ENCODE measurements at places on chromosomes 7 and 10.

- DNase-seq, result no peak
These were observed 137.3 kb upstream of the CCDC6 start for GRCh38 chr10:60043561-60044241.

- no peak for DNase-seq
These were observed 116.1 kb downstream of the INPP5A start for GRCh38 chr10:132653721-132654120.

- no peak for DNase-seq
These were observed 114.1 kb downstream of the BMS1 start for GRCh38 chr10:42896735-42897134.

DNA sequence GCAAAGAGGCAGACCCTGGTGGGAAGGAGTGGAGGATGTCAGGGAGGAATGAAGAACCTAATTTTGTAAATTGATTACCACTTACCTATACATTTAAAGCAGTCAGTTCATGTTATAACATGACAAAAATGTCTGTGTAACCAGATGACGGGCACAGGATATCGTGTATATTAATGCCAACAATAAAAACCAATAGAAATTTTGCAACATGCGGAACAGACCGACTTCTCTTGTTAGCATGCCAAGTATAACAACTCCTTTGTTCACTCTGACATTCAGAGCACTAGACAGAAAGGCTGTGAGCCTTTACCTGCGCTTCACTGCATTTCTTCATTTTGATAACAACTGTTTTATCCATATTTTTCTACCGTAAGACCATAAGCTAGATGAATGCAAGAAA lies 29.9 kb downstream of the CDK6 start:
- DNase-seq, result no peak

GRCh38 chr7:22387583-22387982 lies 30.6 kb upstream of the RAPGEF5 start:
- DNase-seq, result no peak

- DNase-seq, result no peak
These were observed 589.9 kb downstream of the GRM8 start for GRCh38 chr7:126662856-126663255.

DNA sequence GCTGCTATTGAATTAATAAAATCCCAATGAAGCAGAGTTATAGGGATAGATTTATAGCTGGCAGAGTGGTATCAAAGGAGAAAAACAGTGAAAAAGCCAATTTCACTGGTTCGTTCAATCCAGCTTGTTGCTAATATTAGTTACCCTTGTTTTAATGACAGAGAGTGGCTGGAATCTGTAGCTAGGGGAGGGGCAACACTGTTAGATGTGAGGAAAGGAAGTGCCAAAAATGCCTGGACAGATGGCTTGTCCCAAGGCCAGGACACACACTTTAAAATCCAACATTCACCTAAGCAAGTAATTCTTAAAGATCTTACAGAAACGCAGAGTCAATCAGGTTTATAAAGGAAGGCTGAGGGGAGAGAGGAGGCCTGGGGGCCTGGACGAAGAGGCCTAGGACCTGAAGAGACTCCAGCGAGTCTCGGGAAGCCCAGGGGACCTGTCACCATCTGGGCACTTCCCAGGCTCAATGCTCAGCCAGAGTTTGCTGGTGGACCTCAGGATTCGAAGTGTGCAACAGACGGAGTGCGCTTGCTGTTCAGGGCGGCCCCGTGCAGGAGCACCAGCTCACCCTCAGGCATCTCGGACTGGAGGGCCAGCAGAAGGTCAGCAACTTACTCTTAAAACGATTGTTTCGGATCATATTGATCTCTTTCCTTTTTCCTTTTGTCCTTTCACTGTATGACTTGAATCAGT lies 36.7 kb downstream of the TMEM248 start:
- no peak for DNase-seq

DNA sequence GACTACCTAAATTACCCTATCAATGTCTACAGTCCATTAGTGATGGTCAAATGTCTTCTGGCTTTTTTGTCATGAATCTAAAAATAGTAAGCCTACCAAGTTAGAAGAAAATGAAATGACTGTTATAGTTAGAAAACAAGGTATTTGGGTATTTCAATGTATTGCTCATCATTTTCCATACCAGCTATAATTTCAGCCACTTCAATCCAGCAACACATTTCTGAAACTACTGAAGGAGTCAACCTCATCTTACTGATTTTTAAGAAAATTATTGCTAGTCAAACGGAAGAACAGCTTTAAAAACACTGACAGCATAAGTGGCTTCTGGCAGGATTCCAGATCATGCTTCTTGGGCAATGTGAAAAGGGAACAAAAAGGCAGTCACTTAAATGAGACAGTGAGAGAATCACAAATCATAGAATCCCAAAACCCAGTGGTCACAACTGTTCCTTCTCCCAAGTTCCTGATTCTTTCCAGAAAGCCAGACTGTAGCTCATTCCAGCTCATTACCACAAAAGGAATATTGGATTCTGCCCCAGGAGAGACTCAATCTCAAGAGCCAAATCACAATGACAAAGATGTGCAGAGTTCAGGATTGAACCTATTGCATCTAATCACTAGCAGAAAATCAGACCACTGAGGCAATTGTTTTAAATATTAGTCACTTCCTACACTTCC lies 61.2 kb upstream of the LRRN3 start:
- DNase-seq, result peak; percentile 89

GRCh38 chr7:37028909-37029440 lies 304.7 kb upstream of the AOAH start:
- no peak for DNase-seq

GRCh38 chr7:130723784-130724183 lies 10.2 kb downstream of the KLF14 start:
- DNase-seq, result no peak
